ENCODE measurements at places on chromosomes 6 and 20.
A peak's percentile ranks its signal among the peaks of the same experiment; 100 is the strongest.

DNA sequence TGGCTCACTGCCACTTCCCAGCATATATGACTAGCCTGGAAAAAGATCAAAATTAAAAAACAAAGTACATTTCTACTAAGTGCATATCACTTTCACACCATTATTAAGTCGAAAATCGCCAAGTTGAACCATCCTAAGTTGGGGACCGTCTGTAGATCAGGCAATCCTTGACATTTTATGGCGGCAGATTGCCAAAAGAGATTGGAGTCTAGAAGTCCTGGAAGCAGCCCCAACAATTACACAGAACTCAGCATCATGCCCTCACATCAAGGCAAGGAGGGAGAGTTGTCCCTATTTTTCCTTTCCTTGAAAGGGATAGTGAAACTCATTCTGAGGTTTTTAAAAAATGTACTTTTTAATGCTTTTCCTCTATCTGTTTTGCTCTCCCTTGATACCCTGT is 30.7 kb downstream of the SLC22A3 start:
- no peak for DNase-seq

DNA sequence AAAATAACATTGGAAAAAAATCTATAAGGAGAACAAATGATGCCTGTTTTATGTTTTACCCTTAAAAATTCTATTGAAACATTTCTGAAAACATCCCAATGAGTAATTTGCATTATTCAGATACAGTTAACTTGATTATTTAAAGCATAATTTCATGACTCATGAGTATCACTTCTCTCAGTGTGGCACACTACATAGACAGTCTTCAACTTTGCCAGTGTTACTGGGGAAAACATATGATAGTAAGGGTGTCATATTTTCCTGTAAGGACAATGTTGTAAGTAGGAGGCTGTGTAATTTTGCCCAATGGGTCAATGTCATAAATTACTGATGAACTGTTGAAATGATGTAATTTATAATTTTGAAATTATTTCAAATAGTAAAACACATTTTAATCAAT is 125.5 kb downstream of the PHACTR1 start:
- DNase-seq = no peak

- DNase-seq = no peak
These were observed 62.6 kb upstream of the MAP7 start for GRCh38 chr6:136612666-136613389.

- DNase-seq = no peak
These were observed 411.1 kb upstream of the HTR1E start for GRCh38 chr6:86526238-86526637.

- DNase-seq = no peak
These were observed 3.6 kb upstream of the SLC17A4 start for GRCh38 chr6:25750906-25751305.

GRCh38 chr20:25226433-25227316 is 21.2 kb upstream of the PYGB start:
- peak; percentile 23 for DNase-seq

- no peak for DNase-seq
These were observed 40.5 kb upstream of the PRIM2 start for GRCh38 chr6:57276946-57277345.

DNA sequence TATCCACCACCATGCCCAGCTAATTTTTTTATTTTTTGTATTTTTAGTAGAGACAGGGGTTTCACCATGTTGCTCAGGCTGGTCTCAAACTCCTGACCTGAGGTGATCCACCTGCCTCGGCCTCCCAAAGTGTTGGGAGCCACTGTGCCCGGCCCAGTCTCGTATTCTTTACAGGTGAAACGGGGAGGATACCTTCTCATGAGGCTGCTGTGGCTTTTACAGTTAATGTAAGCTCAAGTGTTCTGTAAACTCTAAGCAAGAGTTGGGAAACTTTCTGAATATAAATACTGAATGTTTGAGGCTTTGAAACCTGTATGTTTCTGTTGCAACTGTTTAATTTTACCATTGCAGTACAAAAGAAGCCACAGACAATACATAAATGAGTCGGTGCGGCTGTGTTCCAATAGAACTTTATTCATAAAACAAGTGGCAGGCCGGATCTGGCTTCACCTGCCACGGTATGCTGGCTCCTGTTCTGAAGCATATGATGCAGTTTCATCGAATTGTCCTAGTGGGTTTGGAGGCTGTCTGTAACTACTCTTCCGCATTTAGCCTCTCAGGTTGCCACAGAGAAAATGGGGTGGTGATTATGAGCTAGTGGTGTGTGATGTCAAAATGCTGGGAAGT is 192.5 kb upstream of the ZFP64 start:
- no peak for DNase-seq

DNA sequence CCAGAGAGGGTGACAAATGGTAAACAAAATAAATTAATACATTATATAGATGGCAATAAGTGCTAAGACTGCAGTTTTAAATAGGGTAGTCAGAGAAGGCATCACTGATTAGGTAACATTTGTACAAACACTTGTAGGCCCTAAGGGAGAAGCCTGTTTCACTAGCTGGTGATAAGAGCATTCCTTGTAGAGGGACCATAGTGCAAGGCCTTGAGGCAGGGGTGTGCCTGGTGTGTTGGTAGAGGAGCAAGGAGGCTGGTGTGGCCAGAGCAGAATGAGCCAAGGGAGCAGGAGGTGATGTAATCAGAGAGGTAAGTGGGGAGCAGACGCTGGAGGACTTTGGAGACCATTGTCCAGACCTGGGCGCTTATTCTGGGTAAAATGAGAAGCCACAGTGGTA is 70.7 kb downstream of the ANKRD6 start:
- no peak for DNase-seq

GRCh38 chr20:17358854-17359253 is 132.0 kb downstream of the PCSK2 start:
- DNase-seq = no peak

- DNase-seq = peak; percentile 77
These were observed 28.9 kb downstream of the STX7 start for GRCh38 chr6:132483779-132484679.

- DNase-seq = no peak
These were observed 4.1 kb upstream of the LY86 start for GRCh38 chr6:6584310-6585002.

GRCh38 chr6:118294906-118295305 is 253.2 kb upstream of the PLN start:
- DNase-seq = no peak

GRCh38 chr6:11968241-11968806 is 43.8 kb upstream of the HIVEP1 start:
- DNase-seq = no peak

- peak; percentile 43 for DNase-seq
These were observed 327.9 kb upstream of the MARCKS start for GRCh38 chr6:113529196-113529595.

- DNase-seq = peak; percentile 89
These were observed 16.3 kb downstream of the TRAF3IP2 start for GRCh38 chr6:111589366-111589765.

DNA sequence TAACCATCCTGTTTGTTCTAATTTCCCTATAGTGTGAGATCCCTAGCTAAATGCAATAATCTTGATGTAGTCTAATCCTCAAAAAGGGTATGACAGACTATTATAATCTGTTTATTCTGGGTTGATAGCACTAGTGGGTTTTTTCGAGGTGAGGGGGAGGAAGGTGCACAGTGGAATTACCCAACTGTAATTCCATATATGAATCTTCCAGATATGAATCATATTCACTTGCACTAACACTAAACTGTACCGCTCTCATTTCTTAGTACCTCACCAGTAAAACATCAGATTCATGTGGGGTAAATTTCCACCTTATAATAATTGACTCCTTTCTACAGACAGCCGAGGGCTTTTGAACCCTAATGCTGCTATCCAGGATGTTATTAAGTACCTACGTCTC is 16.5 kb downstream of the NCOA7 start:
- no peak for DNase-seq

DNA sequence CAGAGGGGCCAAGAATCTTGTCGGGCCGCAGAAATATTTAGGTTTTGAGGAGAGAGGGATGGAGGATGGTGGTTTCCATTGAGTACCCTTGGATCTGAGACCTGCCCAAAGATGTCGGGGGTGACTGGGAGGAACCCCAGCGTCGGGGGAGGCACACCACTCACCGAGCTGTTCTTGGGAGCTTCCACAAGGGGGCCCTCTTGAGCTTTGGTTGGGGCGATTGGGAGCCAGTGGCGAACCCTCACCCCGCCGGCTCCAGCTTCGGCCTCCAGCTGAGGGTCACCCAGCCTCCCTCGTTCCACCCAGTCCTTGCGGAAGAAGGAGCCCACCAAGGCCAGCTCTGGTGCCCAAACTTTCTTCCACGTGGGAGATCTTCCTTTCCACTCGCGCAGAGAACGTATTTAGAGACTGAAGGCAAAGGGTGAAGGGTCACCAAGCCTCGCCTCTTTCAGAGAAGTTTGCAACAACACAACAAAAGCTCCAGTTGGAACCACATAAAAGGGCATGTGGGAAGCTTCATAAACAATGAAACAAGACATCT is 33.6 kb downstream of the APCDD1L start:
- DNase-seq = peak; percentile 86

GRCh38 chr6:151869345-151869744 is 61.9 kb downstream of the ESR1 start:
- DNase-seq = no peak

GRCh38 chr20:63968136-63968927 is 1.4 kb downstream of the ZNF512B start:
- no peak for DNase-seq

GRCh38 chr6:157967486-157967885 is 14.2 kb upstream of the SYNJ2 start:
- no peak for DNase-seq

- DNase-seq = no peak
These were observed 554.3 kb downstream of the CD109 start for GRCh38 chr6:74250161-74250818.

- DNase-seq = no peak
These were observed 64.2 kb upstream of the BTN3A2 start for GRCh38 chr6:26300828-26301227.

- peak; percentile 3 for DNase-seq
These were observed 538.4 kb upstream of the CITED2 start for GRCh38 chr6:139912735-139913400.

DNA sequence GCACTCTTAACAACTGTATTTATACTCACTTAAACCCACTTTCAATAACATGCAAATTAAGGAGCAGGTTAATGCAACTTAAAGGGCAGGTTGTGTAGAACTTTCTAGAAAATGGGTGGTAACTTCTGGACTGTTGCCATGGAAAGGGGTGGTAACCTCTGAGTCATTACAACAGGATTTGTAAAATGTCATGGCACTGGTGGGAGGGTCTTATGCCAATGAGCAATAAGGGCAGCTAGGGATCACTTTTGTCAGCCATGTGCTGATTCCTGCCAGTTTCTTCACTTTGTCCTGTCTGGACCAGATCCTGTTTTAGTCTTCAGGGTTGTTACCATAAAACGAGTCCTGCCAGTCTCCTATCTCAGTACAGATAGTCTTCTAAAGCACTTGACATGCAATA is 560.5 kb upstream of the PTCHD4 start:
- DNase-seq = no peak

DNA sequence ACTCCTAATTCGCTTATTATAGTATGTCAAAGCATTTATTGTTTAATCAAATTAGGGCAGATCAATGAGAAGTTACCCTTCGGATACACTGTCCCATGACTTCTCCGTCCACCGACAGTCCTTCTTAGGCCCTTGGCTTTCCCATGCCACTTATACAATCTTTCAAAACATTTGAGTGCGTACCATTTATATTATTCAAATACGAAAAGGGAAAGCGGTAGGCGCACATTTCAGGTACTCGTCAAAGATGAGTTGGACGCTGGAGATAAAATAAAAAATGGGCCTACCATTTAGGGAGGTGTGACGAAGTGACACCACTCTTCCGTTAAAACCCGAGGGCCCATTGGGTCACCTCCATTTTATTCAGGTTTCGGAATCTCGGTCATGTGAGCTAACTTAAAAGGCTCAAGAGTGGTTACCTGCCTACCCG is 542 bp upstream of the AFG1L start:
- no peak for DNase-seq

DNA sequence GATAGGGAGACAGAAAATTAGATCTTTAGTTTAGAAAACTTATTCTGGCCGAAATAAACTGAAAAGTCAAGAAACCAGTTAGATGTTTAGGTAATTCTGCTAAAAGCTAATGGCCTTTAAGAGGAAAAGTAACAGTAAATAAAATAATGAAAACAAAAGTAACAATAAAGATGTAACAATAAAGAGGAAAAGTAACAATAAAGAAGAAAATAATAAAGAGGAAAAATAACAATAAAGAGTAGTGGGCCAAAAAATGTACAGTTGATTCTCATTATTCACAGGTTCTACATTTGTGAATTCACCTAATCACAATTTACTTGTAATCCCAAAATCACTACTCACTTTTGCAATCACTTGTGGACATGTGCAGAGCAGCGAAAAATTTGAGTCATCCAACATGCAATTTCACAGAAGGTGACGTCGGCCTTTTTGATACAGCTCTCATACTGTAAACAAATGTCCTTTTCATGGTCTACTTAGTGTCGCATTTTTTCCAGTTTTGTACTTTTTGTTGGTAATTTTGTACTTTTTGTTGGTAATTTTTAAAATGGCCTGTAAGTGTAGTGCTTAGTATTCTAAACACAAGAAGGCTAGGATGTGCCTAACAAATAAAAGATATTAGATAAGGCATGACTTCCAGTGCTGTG is 24.0 kb downstream of the HBS1L start:
- DNase-seq = no peak

DNA sequence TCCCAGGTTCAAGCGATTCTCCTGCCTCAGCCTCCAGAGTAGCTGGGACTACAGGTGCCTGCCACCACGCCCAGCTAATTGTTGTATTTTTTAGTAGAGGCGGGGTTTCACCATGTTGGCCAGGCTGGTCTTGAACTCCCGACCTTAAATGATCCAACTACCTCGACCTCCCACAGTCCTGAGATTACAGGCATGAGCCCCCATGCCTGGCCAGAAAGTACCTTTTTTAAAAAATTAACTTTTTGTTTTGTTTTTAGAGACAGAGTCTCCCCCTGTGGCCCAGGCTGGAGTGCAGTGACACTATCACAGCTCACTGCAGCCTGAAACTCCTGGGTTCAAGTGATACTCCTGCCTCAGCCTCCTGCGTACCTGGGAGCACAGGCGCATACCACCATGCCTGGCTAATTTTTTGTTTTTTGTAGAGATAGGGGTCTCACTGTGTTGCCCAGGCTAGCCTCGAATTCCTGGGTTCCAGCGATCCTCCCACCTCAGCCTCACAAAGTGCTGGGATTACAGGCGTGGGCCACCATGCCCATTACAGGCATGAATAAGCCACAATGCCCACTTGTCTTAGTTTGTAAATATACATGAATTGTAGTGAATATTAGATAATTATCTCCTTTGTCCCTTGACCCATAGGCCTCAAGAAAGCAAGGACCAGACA is 17.4 kb upstream of the EEF1A1 start:
- DNase-seq = no peak
